ENCODE measurements at places on chromosomes 3 and 15. TPM values are rescaled to one million over a fixed set of nuclear protein-coding genes. Genes with fewer than 3 reads are reported as not detected.

GRCh38 chr3:116020989-116021388 is 397.7 kb downstream of the GAP43 start:
- no peak overlapping the region for H3K27ac ChIP-seq
- no peaks in the 10 kb centered on the region for H3K4me1 ChIP-seq
- DNase-seq: no peak

GRCh38 chr15:58369261-58369701 is 62.5 kb upstream of the LIPC start:
- peak overlapping the region; percentile 4 for H3K27ac ChIP-seq
- H3K36me3 ChIP-seq: peaks cover 2% of the 10 kb centered on the region
- peaks cover 5% of the 10 kb centered on the region for H3K27me3 ChIP-seq
- H3K4me1 ChIP-seq: peaks cover 7% of the 10 kb centered on the region
- H3K4me3 ChIP-seq: peak overlapping the region; percentile 36

- no peaks in the 10 kb centered on the region for H3K27me3 ChIP-seq
- peaks cover 19% of the 10 kb centered on the region for H3K4me1 ChIP-seq
- DNase-seq: no peak
Observed at GRCh38 chr15:57235873-57236272, 140.4 kb upstream of the CGNL1 start.

DNA sequence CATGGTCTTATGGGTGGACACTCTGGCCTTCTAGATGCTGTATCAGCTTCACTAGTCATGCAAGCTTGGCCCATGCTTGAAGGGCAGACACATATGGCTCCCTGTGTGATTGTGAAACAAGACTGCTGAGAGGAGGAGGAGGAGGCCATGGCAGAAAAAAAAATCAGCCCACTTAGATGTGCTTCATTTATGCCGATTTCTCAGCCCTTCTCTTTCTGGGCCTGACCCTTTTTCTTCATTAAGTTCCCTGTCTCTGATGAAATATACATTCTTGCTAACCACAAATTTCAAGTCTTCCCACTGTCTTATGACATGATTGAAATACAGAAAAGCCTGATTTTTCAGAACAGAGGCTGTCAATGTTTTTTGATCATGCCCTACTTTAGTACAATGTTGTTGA is 213.0 kb upstream of the FEZF2 start:
- H3K4me3 ChIP-seq: no peak overlapping the region
- DNase-seq: no peak
- peaks cover 4% of the 10 kb centered on the region for H3K27me3 ChIP-seq
- no peaks in the 10 kb centered on the region for H3K36me3 ChIP-seq

DNA sequence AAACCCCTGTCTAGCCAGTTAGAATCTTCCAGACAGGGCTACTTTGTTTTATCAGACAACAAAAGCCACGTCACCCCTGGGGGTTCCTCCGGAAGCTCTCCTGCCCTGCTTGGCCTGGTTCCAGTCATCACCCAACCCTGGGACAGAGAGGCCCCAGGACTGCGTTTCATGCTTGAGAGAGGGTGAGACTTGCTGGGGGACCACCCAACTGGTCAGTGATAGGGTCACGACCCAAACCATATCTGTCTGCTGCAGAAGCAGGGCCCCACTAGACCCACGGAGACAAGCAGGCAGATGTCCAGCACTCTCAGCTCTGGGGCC is 1.2 kb downstream of the NT5DC2 start:
- H3K4me3 ChIP-seq: peak overlapping the region; percentile 81
- DNase-seq: peak; percentile 80
- H3K27ac ChIP-seq: peak overlapping the region; percentile 75
- H3K27me3 ChIP-seq: no peaks in the 10 kb centered on the region
- peaks cover 30% of the 10 kb centered on the region for H3K4me1 ChIP-seq

DNA sequence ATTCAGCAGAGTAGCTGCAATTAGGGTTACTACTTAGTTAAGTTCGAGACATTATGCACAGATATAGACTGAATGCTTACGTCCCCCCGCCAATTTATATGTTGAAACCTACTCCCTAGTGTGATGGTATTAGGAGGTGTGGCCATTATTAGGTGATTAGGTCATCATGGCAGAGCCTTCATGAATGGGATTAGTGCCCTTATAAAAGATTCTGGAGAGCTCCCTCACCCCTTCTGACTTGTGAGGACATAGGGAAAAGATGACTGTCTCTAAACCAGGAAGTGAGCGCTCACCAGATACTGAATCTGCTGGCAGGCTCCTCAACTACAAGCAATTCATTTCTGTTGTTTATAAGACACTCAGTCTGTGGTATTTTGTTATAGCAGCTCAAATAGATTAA is 25.6 kb upstream of the TEX9 start:
- DNase-seq: no peak
- peaks cover 29% of the 10 kb centered on the region for H3K27me3 ChIP-seq
- H3K4me1 ChIP-seq: no peaks in the 10 kb centered on the region
- no peak overlapping the region for H3K27ac ChIP-seq

GRCh38 chr3:158492685-158493084 is 78.3 kb upstream of the MLF1 start:
- H3K4me3 ChIP-seq: no peak overlapping the region
- no peaks in the 10 kb centered on the region for H3K4me1 ChIP-seq
- H3K27me3 ChIP-seq: no peaks in the 10 kb centered on the region
- no peaks in the 10 kb centered on the region for H3K36me3 ChIP-seq
- no peak for DNase-seq

DNA sequence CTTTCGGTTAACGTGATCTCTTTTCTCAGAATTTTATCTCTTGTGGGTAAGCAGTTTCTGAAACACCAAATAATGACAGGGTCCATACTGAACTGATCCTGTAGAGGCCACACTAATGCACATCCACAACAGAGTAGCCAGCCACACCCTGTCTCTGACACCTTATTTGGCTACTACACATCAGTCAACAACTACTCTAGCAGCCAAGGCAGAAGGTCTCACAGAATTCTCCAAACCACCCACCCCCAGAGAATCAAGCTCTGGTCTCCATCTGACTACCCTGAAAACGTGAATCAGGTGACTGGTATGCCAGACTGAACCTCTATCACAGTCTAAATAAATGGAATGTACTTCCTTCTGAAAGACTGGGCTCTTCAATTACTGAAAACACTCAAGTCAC is 38.0 kb downstream of the EDC3 start:
- H3K4me3 ChIP-seq: no peak overlapping the region
- H3K36me3 ChIP-seq: peaks cover 12% of the 10 kb centered on the region
- no peak for DNase-seq
- H3K27me3 ChIP-seq: no peaks in the 10 kb centered on the region

GRCh38 chr3:141410846-141411245 is 42.5 kb downstream of the ZBTB38 start:
- H3K4me3 ChIP-seq: no peak overlapping the region
- H3K36me3 ChIP-seq: peaks cover 38% of the 10 kb centered on the region
- DNase-seq: no peak

DNA sequence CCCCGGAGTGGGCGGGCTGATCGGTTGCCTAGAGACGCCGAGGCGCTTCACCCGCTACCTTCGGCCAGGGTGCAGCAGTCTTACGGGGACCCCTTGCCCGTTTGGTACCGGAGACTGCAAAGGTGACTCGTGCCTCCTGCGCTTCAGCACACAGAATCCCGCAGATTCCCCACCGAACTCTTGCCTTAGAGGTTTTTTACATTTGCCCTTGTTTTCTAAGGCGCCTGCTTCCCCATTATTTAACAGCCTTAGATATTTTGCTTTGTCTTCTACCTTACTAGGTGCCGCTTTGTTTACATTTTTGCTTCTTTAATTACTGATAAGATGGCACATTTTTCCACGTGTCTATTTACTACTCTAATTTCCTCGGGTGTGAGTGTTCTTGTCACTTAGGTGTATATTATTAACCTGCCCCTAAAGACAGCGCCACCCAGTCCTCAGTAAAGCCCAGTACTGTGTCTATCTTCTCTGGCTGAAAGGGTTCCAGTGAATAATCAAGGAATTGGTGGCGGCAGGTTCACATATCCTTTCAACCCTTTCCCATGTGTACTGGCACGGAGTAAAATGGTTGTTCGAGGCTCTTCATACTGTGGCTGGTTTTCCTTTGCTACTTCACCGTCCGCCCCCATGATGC is 573 bp upstream of the CEP152 start:
- H3K36me3 ChIP-seq: no peaks in the 10 kb centered on the region
- H3K4me1 ChIP-seq: peaks cover 14% of the 10 kb centered on the region
- peak overlapping the region; percentile 42 for H3K27ac ChIP-seq
- DNase-seq: no peak
- H3K27me3 ChIP-seq: no peaks in the 10 kb centered on the region

RBP2 gene
- total RNA-seq: not detected

VIPR1 gene
- total RNA-seq: 9.2 TPM

SLC9C1 gene
- not detected for total RNA-seq

FBXO40 gene
- total RNA-seq: not detected

CLDN1 gene
- total RNA-seq: 41.4 TPM

GTF2A2 gene
- total RNA-seq: 99.1 TPM
